ENCODE measurements at places on chromosomes 11 and 22.

GRCh38 chr11:34633990-34634693 is 13.2 kb downstream of the EHF start:
- no peak for DNase-seq

GRCh38 chr11:78767027-78767932 is 192.6 kb upstream of the NARS2 start:
- DNase-seq = no peak

DNA sequence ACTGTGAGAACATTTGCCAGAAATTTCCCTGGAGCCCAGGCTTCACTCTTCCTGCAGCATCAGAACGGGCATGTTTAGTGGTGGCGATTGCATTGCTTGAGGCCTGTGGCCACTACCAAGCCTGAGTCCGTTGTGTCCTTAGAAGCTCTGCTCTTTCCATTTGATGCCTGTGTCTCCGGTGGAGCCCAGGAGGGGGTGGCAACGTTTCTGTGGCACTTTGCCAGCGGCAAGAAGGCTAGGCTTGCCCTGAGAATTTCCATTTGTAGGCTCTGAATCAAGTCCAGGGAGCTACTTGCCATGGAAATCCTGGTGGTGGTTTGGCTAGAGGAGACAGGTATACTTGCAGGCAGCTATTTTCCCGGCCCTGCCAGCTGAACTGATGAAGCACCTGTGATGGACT is 47.1 kb downstream of the ADAMTS8 start:
- no peak for DNase-seq

DNA sequence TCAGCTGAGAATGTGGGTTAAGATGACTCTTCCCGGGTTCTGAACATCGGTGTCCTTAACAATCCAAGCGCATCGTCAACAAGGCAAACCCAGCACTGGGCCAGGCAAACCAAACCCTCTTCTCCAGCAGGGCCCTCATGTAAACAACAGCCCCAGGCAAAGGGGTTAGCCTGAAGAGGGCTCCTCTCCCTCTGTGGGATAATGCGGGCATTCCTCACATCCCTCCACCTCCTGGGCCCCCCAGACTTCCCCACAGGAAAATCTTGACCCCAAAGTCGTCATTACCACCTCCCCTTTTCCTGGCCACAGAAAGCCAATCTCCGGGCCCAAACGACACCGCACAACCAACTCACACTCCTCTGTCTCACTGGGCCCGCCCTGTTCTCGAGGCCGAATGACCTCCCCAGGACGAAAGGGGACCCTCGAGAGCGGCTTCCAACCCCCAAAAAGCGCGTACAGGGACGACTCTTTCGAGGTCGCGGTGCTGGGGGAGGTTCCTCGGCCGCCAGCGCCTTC is 566 bp downstream of the DDB1 start:
- no peak for DNase-seq

DNA sequence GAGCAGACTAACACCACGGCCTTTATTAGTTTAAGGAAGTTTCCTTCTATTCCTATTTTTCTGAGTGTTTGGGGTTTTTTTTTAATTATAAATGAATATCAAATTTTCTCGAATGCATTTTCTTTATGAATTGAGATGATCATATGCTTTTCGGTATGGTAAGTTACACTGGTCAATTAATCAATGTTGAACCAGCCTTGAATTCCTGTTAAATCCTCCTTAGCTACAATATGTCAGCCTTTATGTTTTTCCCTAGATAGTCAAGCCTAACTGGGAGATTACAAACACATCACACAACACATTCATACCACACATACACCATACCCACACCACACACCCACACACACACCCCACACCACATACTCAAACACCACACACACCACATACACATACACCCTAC is 247.6 kb downstream of the BRD1 start:
- DNase-seq = no peak

DNA sequence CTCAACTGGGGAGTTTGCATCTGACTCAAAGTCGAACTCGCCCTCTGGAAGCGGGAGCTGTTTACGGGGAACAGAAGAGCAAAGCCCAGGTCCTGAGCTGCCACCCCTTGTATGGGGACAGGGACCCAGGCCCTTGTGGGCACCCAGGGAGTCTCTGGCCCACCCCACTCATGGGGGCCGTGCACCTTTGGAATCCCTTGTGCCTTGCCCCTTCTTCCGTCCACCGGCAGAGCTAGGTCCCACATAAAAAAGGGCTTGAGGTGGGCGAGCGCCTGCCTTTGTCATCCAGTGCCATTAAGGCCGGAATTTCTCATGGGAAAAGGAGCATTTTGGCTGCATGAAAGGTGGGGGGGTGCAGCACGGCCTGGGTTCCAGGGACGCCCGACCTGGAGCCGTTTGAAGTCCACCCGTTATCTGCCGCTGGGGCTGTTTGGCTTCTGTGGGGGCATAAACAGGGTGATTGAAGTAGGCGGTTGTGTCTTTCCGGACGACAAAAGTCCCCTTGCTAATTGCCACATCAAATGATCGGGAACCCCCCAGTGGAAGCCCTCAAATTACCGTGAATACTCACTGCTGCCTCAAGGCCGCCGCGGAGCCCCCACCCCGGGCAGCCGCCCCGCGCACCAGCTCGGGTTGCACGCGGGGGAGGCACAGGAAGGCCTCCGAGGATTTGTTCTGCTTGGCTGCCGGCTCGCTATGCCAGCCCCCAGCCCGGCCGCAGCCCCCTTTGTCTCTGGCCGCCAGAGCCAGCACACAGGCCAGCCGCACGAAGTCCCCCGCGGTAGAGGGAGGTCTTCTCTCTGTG is 49.0 kb upstream of the FGF3 start:
- no peak for DNase-seq

GRCh38 chr22:44890416-44891292 is 119.2 kb downstream of the PHF21B start:
- no peak for DNase-seq

GRCh38 chr22:32202161-32202538 is 2.7 kb downstream of the RFPL2 start:
- DNase-seq = no peak
